MCF 10A (cell line): ENCODE measurements at places on chromosomes 16 and 17.

- no peak for DNase-seq
These were observed 2.7 kb upstream of the ETV4 start for GRCh38 chr17:43548689-43549379.

- DNase-seq = no peak
These were observed 176.8 kb upstream of the ASIC2 start for GRCh38 chr17:33469911-33470310.

GRCh38 chr16:67946128-67946569 is 2.2 kb upstream of the LCAT start:
- no peak for DNase-seq

DNA sequence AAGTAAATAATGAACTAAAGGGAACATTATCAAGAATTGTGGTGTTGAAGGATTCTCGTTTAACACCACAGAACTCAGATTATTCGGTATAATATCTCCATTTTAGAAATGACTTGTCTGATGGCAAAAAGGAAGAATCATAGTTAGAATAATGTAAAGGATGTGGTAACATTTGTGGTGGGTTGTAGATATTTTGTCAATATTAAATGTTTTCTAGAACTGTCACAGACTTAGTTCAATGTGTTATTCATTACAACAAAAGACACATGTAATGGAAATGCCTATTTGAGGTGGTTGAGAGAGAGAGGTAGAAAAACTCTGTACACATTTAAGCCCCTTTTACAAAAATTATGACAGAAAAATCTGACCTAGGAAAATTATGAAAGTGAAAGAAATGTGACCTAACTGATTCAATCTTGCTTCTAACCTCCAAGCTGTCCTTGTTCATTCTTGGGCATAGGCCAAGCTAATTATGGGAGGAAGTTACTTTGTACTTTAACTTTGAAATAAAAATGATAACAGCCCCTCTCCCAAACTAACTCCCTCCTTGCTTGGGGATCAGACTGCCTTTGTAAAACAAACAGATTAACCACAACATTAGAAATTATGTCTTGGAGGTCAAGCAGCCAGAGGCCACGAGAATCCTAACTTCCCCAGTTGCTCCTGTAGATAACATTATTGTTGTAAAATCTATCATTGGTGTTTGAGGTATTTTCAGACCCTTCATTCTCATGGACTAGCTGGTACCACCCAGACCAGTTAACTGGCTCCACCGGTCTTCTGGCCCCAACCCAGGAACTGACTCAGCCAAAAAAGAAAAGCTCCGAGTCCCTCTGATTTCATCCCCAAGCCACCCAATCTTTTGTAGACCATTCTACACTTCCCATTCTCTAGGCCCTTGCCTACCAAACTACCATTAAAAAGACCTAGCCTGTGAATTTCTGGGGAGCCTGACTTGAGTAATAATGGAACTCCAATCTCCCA is 1287.8 kb upstream of the CDH8 start:
- DNase-seq = no peak

- peak; percentile 22 for DNase-seq
These were observed 561 bp downstream of the CCDC47 start for GRCh38 chr17:63772801-63773271.

- no peak for DNase-seq
These were observed 23.8 kb upstream of the ZNF469 start for GRCh38 chr16:88359008-88359407.

GRCh38 chr17:66412857-66413558 is 110.6 kb downstream of the PRKCA start:
- no peak for DNase-seq

GRCh38 chr16:61791464-61791863 is 244.8 kb downstream of the CDH8 start:
- no peak for DNase-seq

DNA sequence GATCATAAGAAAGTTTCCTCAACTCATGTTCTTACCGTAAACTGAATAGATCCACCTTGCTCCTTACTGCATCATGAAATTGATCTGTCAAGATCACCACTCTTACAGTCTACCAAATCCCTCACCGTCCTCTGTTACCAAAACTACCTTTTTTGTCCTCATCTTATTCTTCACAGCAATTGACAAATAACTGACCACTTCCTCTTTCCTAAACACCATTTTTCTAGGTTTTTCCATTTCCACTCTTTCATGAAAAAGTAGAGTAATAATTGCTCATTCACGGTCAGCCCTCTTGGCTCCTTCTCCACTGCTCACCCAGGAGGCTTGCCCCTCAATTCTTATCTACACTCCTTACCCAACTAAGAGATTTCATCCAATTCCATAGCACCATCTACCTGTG is 44.9 kb downstream of the ABCA5 start:
- no peak for DNase-seq
